Activated naive CD4-positive, alpha-beta T cell treated with anti-CD3 and anti-CD28 coated beads, Interleukin-2, amount 50 U/mL, for 16 hours (primary cell): ENCODE measurements at places on chromosomes 4 and X.

DNA sequence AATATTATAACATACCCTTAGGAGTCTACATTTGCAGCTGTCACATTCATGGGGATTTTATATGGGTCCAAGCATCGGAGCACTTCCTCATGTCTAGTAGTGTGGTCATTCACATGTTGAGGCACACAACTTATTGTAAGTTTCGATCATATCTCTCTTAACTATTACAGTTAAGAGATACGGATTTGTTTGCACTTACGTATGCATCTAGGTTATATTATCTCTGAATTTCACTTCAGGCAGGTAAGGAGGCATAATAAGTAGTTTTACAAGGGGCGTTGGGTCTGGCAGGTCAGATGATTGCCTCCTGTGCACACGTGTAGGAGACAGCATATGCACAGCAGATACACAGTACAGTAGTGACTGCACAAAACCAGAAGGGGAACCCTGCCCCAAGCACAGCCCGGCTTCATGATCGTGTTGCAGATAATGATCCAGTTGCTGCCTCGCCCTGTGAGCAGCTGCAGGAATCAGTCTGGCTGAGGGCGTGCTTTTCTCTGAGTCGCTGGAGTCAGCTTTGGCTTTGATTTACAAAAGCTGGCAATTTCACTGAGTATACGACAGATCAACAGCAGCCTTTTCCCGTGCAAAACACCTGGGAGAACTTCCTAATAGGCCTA is 302.9 kb upstream of the GATB start:
- no peak for DNase-seq

DNA sequence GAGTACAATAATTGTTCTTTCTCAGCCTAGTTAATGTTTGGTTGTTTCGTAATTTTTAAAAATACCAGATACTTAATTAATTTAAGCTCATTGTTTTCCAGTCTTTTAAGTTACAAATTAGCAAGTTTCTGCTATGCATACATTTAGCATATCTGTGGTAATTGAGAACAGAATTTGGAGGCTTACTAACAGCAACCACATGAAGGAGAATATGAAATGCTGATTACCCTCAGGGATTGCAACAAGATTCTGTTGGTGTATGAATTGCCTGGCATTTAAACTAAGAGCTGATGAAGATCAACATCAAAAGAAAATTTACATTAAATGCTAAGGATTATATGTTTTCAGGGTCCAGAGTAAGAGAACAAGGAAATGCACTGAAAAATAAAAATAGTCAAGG is 580.0 kb upstream of the INTU start:
- DNase-seq: no peak

DNA sequence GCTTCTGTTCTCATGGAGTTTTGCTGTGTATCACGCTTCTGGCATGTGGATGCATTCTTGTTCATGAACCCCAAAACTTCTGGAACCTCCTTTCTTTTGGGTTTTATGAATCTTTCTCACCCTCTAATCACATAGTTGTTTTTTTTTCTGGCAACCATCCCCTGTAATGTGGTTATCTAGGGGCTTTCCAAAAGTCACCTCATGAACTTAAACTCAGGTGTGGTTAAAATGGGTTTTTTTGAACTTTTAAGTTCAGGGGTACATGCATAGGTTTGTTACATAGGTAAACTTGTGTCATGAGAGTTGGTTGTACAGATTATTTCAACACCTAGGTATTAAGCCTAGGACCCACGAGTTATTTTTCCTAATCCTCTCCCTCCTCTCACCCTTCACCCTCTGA is 1099.4 kb upstream of the SLIT2 start:
- DNase-seq: no peak

DNA sequence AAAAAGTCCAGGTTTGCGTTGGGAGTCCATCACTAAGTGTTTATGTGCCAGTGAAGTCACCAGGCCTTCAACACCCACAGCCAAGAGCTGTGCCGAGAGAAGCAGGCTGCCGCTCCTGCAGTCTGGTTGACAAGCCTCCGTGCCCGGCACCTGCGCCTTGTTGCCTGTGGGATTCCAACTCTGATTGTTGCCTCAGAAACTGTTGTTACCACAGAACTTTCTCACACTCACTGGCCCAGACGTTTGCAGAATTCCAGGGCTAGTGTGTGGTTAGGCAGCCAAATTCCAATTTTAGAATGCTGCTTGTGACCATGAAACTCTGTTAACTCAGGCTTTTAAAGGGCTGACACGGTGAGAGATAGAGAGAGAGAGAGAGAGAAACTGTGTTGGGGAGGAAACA is 119.5 kb upstream of the LIMCH1 start:
- no peak for DNase-seq

DNA sequence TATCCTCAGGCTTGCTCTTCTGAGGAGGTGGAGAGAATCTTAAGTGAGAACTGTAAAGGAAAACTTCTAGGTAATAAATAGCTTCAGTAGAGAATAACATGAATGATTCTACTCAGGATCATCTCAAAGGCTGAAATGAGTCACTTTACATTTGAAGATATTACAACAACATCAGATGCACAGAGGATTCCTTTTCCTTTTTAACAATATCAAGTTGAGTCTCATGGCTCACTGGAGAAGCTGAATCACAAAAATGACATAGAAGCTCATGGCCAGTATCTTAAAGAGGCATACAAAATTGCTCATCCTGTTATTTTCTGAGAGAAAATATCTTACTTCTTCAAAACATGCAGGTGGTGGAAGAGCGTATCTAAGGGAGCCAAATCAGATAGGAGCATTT is 72.5 kb upstream of the EMCN start:
- DNase-seq: no peak

- DNase-seq: peak; percentile 7
Measured at GRCh38 chrX:21656587-21657317, 1.4 kb downstream of the KLHL34 start.

- peak; percentile 47 for DNase-seq
Measured at GRCh38 chrX:109485470-109486340, 3.8 kb upstream of the GUCY2F start.

DNA sequence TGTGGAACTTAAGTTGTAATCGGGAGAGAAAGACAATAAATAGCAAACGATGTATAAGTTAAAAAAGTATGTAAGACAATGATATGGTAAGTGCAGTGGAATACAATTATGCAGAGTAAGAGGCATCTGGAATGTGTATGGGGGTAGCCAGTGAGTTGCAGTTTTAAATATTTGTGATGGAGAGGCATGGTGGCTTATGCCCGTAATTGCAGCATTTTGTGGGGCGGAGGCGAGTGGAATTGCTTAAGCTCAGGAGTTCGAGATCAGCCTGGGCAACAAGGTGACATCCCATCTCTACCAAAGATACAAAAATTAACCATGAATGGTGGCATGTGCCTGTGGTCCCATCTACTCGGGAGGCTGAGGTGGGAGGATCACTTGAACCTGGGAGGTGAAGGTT is 52.5 kb upstream of the WDFY3 start:
- no peak for DNase-seq

GRCh38 chr4:105714071-105714521 is 5.5 kb downstream of the GSTCD start:
- DNase-seq: no peak

DNA sequence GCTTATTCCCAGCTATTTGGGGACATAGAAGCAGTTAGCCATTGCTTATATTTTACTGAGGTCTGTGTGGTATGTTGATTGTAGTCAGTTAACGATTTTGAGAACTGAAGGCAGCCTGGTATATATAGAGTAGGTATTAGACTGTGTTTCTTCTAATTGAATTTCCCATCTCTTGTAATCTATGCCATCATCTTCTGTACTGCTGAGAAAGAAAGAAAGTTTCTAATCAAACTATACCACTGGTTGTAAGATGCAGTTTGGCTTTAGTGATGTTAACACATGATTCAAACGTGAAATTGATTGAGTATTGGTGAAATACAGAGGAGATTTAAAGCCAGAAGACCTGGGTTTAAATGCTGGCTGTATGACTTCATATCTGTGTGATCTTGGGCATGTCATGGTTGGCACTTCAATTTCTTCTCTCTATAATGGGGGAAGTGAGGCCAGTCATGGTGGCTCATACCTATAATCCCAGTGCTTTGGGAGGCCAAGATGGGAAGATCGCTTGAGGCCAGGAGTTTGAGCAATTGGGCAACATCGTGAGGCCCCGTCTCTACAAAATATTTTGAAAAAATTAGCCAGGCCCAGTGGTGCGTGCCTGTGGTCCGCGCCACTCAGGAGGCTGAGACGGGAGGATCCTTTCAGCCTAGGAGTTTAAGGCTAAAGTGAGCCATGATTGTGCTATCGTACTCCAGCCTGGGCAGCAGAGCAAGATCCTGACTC is 11.6 kb downstream of the HTT start:
- DNase-seq: no peak

DNA sequence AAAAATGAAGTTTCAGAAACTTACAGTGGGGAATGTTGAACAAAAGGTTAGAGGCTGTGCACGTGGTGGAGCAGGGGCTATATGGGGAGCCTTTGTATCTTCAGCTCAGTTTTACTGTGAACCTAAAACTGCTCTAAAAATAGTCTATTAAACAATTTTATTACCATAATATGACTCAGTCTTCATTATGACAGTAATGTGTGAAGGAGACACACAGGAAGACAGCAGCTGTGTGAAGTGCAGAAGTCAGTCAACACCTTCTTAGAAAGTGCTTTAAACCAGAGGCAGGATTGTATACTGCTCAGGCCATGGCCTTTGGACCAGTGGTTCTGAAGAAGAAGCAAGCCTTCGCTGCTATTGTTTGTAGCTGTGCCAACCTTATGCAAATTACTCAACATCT is 89.7 kb downstream of the ARHGAP10 start:
- no peak for DNase-seq

GRCh38 chrX:40100537-40101429 is 3.0 kb upstream of the BCOR start:
- no peak for DNase-seq

DNA sequence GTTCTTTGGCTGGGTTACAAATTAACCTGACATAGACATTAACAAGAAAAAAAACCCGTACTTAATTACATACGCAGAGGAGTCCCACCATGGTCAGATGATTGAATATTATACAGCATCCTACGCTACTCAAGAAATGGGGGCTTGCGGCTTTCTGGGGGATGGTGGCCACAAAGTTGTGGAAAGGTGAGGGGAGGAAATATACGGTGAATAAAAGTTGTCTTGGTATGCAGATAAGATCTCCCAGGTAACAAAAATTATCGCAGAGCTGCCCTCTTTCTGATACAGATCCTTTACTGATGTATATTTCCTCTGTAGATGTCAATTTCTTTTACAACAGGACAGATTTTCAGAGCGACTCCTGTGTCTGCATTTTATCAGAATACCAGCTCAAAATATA is 890 bp downstream of the DCAF16 start:
- DNase-seq: no peak

- no peak for DNase-seq
Measured at GRCh38 chr4:179415847-179416223, 1973.6 kb upstream of the AGA start.

GRCh38 chr4:25020236-25020635 is 10.5 kb downstream of the LGI2 start:
- no peak for DNase-seq

- DNase-seq: no peak
Measured at GRCh38 chrX:140360284-140360683, 144.6 kb downstream of the SOX3 start.

GRCh38 chrX:71859637-71860036 is 51.0 kb upstream of the NHSL2 start:
- peak; percentile 19 for DNase-seq

GRCh38 chr4:679104-679481 is 4.8 kb downstream of the MYL5 start:
- no peak for DNase-seq

DNA sequence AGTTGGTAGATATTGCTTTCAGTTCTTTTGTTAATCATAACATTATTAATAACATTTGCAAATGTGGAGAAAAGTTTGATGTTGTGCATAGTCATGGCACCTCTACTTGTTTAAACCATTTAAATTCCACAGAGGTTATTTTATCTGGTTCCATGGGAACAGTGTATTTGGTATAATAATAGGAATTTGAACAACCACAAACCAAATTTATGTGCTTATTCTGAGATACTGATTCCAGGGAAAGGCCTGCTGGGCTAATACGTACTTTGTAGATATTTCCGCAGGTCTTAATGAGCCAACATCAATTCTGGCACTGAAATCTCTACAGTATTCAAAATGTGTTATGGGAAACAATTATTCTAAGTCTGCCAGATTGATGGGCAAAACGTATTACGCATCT is 319.0 kb downstream of the DKK2 start:
- no peak for DNase-seq

- DNase-seq: no peak
Measured at GRCh38 chrX:48890934-48891401, 6.6 kb downstream of the TIMM17B start.

- no peak for DNase-seq
Measured at GRCh38 chrX:134369576-134369975, 90.4 kb upstream of the HPRT1 start.

DNA sequence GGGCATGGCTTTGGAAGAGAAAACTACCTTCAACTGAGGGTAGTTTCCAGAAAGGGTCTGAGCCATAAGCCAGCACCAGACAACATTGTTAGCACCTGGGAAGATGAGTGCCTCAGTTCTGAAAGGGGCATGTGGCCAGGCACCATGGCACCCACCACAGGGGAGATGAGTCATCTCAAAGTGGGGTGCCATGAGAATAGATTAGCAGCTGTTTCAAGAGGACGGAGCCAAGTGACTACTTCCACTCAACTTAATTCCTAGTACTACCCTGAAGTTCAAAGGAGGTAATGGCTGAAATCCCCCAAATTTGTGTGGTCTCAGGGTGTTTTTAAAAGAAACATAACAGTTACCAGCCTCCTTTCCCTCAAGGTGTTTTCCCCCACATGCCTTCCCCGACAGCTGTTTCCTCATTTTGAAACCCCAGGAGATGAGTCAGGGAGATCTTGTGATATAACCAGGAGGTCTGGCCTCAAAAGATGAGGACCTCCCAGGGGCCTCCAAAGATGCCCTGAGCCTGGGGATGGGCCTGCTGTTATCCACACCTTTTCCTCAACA is 27.8 kb upstream of the FTHL17 start:
- no peak for DNase-seq

DNA sequence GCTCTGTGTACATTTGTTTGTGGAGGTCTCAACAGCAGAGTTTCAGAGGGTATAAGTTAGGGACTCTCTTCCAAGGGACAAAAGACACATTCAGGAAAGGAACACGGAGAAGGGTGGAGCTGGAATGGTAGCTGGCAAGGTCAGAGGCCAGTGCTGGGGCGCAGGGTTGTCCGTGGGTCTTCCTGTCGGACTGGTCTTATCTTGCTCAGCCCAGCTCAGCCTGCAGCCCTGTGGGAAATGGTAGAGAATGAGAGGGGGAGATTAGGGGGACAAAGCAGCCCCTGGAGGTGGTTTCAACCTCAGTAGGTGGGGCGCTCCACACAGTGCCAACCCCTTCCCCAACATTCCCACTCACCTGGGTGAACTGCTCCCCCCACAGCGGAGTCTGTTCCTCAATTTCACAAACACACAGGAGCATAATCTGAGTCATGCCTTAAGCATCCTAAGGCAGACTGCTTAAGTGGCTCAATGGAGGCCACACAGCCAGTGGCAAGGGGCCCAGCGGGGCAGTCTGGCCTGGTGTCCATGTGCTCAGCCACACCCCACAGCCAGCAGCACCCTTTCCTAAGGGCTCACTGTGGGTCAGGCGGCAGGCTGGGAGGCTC is 6.9 kb upstream of the HDAC6 start:
- no peak for DNase-seq
